WTC11 (cell line): ENCODE measurements at places on chromosomes 3 and 15. TPM values are rescaled to one million over a fixed set of nuclear protein-coding genes. Genes with fewer than 3 reads are reported as not detected.

Gene MME
- total RNA-seq: 23.7 to 24.4 TPM (median 23.9 TPM) in 3 replicates

Gene XIRP1
- total RNA-seq: not detected in 3 replicates

Gene SCG3
- total RNA-seq: 31.5 to 32.3 TPM (median 32.1 TPM) in 3 replicates

Gene IL16
- 0.41 to 0.61 TPM (median 0.46 TPM) in 3 replicates for total RNA-seq

GRCh38 chr3:192258721-192259120, 468.6 kb downstream of the FGF12 start:
- no peak for DNase-seq

GRCh38 chr15:32718821-32719716, 1.3 kb downstream of the GREM1 start:
- peak; percentile 40 for DNase-seq

- no peak for DNase-seq
Measured at GRCh38 chr3:112089956-112090886, 4.0 kb downstream of the C3orf52 start.

DNA sequence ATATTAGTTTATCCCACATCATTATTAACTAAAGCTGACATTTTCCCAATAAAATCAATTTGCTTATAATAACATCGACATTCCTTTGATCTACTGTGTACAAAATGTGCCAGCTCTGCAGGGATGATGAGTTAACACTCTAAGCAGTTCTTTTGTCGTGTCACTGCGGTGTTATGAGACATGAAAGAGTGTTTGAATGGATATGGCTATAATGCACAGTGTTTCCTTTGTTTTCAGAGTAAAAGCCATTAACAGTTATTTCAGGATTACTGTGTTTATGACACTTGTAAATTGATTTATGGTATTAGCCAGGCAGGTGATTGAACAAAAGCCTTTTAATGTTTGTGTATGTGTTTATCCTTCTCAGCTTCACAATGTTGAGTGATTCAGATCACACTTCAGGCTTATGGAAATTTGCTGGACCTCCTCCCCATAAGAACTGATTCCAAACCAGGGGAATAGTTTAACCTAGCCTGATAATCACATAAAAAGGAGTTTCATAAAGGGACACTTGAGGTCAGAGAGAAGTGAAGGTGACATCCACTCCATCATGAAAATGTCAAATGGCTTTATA, 115.7 kb downstream of the CHL1 start:
- no peak for DNase-seq

DNA sequence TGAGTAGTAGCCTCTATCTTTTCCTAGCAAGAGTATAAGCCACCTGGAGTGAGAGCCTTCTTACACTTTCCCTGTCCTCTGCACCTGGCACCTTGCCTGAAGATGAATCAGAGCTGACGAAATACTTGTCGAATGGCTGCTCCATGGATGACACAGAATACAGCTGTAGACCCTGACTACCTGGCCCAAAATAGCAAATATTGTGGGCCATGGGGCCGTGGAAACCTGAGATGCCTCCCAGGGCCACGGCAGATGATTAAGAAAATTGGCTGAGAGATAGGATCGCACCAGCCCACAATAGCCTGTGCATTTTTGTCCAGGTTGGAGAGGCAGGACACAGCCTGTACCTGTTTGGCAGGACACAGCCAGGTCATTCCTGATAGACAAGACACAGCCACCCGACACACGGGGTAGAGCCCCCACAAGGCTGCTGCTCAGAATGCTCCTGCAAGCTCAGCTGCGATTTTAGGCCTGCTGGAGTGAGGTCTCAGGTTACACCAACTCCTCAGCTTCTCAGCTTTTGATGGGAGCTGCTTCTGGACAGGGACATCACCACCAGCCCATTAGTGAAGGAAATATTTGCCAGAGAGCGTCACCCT, 22.9 kb upstream of the TPM1 start:
- peak; percentile 58 for DNase-seq

GRCh38 chr3:65729973-65730372, 308.7 kb downstream of the MAGI1 start:
- DNase-seq: no peak

GRCh38 chr3:41131224-41131623, 68.1 kb upstream of the CTNNB1 start:
- DNase-seq: peak; percentile 28

- no peak for DNase-seq
Measured at GRCh38 chr15:33296050-33296449, 14.7 kb upstream of the RYR3 start.

DNA sequence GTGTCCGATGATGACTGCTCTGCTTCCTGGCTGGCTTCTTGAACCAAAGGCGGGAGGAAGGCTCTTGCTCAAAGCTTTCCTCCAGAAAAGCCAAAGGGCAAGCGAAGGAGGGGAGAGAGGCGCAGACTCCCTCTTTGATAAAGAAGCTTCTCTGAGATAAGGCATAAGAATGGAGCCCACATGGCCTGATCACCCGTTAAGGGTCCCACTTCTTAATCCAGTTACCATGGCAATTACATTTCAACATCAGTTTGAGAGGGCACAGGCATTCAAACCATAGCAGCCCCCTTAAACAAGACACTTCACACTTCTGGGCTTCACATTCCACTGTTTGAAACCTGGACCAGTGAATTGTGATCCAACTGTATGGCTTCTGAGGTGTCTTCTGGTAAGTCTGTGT, 8.0 kb downstream of the ABHD17C start:
- no peak for DNase-seq

DNA sequence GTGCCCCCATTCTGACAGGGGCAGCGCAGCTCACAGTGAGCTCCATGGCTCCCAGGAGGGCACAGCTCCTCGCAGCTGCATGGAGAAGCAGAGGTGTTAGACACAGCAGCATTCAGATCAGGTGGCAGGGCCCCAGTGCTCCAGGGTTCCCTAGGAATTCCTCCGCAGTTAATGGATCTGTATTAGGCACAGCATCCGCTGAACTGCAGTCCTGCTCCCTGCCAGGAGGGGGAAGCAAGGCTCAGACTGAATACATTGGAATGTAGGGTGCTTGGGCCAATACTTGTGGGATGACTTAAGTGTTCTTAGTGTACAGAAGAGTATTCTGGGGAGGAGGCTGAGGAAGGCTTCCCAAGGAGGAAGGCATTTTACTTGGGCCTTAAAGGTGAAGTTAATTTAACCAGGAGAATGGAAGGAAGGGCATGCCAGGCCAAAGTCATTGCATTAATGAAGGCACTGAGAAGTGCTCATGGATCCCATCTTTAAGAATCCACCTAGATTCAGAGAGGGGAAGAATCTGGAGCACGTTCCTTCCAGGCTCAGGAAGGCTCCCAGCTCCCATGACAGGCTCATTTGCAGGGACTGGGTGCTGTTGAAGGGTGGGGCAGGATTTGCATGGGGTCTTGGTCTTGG, 111.6 kb downstream of the RAB11A start:
- DNase-seq: peak; percentile 90

DNA sequence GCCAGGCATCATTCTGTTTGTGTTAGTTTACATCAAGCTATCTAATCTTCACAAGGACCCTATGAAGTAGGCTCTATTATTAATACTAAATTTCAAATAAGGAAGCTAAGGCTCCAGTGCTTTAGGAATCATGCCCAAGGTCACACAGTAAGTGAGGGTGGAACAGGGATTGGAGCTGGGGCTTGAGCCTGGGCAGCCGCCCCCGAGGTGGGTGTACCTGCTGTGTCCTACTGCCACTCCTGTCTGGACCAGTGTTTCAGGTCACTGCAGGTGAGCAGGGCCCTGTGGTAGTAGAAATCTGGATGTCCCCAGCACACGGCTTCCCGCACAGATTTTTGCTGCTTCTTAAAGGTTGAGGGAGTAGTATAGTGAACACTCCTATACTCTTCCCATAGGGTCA, 6.5 kb downstream of the KLF13 start:
- DNase-seq: no peak

GRCh38 chr3:85297291-85297690, 338.5 kb downstream of the CADM2 start:
- DNase-seq: no peak

- peak; percentile 94 for DNase-seq
Measured at GRCh38 chr3:50611464-50612233, at the start of gene CISH. Gene CISH (minus strand): TSS chr3:50611774. CDS start chr3:50611650, 124 bp downstream.

GRCh38 chr15:44710236-44711095, 657 bp downstream of the PATL2 start:
- DNase-seq: no peak

GRCh38 chr15:50764461-50765194, 878 bp downstream of the SPPL2A start:
- DNase-seq: no peak

- no peak for DNase-seq
Measured at GRCh38 chr3:120472121-120472844, 21.5 kb upstream of the FSTL1 start.
